COLO829 (cell line): ENCODE measurements at places on chromosomes 5 and 9.

DNA sequence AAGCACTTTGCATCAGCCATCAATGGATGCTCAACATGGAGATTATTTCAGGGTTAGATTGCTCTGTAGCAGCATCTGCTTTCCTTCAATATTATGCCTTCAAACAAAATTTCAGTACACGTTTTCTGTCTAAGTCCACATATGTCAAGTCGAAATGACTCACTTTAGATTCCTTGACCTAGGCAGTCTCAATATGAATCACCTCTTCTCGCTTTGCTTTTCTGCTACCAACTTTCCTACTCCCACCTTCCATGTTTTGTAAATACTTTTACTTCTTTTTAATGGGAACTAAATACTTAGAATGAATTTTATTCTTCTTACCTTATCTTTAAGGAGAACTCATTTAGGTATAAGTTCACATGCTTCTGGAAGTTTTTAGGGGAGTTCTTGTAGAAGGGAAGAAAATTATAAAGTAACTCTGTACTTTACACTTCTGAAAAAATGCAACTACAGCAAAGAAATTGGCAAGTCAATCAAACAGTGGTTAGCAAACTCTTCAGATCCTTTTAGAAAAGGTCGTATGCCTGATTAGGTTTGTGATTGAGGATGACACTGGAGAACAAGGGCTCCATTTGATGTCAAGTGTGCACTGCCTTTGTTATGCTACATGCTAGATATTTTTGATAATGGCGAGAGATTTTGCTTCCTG, 478.5 kb upstream of the SMARCA2 start:
- no peak for DNase-seq

DNA sequence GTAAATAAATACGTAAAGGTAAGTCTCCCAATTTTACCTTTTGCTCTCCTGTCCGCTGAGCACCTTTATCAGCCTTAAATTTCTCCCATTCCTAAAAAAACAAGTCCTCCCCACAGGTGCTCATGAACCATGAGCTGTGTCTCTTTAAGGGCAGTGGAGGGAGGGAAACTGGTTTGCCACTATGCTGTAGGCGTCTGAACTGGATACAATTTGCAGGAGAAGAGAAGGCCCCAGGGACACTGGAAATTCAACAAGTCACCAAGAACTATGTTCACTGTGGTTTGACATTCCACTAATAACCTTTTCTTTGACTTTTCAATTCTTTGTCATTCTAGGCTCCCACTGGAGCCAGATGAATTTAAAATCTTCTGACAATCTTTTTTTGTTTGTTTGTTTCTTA, 72.2 kb downstream of the LHFPL2 start:
- no peak for DNase-seq

- DNase-seq: no peak
Observed at GRCh38 chr9:105339849-105340248, 95.4 kb downstream of the SLC44A1 start.

DNA sequence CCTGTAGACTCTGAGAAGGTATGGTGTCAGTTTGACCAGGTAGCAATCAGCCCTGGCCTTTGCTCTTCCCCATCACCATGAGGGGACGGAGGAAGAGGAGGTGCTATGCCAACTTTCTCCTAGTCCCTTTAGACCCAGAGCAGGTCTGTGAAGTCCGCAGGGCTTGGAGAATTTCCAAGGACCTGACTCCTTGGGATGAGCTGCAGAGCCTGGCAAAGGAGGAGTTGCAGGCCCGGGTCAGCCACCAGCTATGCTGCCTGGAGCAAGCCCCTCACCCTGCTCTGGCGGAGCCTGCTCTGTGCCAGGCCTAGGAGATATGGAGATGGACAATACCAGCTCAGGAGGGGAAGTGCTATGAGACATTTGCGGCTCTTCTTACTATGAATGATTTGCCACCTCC, 188.3 kb downstream of the CDK5RAP2 start:
- no peak for DNase-seq

- no peak for DNase-seq
Observed at GRCh38 chr9:138043411-138044345, 166.1 kb downstream of the CACNA1B start.
